ENCODE measurements at places on chromosomes 7 and 10. TPM values are rescaled to one million over a fixed set of nuclear protein-coding genes. Genes with fewer than 3 reads are reported as not detected.
A peak's percentile ranks its signal among the peaks of the same experiment; 100 is the strongest.

TSPAN33 gene
- 1.8 TPM for total RNA-seq

SMO gene
- total RNA-seq = 17.4 TPM

CTAGE8 gene
- total RNA-seq = 0.80 TPM

CYP2C19 gene
- total RNA-seq = not detected

PRSS1 gene
- 0.82 TPM for total RNA-seq

TSPAN15 gene
- total RNA-seq = 195 TPM

ZNF438 gene
- total RNA-seq = 4.3 TPM

BLNK gene
- not detected for total RNA-seq

GRCh38 chr7:102836977-102837376 is 75.8 kb upstream of the LRRC17 start:
- no peaks in the 10 kb centered on the region for H3K36me3 ChIP-seq
- H3K4me3 ChIP-seq = no peak overlapping the region
- no peaks in the 10 kb centered on the region for H3K27me3 ChIP-seq
- H3K27ac ChIP-seq = no peak overlapping the region

DNA sequence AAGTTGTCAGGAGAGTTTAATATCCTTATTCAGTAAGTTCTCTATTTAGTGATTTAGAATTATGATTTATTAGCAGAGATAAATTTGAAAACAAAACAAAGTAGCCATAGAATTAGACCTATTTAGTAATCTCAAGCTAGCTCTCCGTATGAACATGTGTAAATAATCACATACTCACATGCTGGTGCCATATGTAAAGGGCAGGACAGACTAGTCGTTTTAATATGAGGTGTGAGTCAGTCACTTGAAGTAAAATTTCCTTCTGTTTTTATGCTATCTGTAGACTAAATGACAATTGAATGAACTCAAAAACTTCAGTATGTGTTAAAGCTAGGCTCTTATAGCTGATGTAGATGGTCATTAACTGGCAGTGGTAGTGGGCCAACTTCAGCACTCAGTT is 67.1 kb downstream of the WAC start:
- no peak overlapping the region for H3K27ac ChIP-seq
- peaks cover 4% of the 10 kb centered on the region for H3K36me3 ChIP-seq
- no peak overlapping the region for H3K4me3 ChIP-seq
- H3K27me3 ChIP-seq = peaks cover 1% of the 10 kb centered on the region

- H3K36me3 ChIP-seq = peaks cover 1% of the 10 kb centered on the region
- H3K4me3 ChIP-seq = no peak overlapping the region
- H3K27me3 ChIP-seq = no peaks in the 10 kb centered on the region
- H3K27ac ChIP-seq = no peak overlapping the region
Observed at GRCh38 chr10:1180071-1180730, 124.0 kb downstream of the WDR37 start.

- peaks cover 9% of the 10 kb centered on the region for H3K36me3 ChIP-seq
- peaks cover 1% of the 10 kb centered on the region for H3K27me3 ChIP-seq
- peak; percentile 30 for DNase-seq
- peaks cover 50% of the 10 kb centered on the region for H3K4me1 ChIP-seq
- peak overlapping the region; percentile 10 for H3K4me3 ChIP-seq
Observed at GRCh38 chr10:13865758-13866491, 279.2 kb downstream of the PRPF18 start.

GRCh38 chr10:111874576-111874975 is 309.0 kb downstream of the GPAM start:
- no peak for DNase-seq
- H3K4me3 ChIP-seq = no peak overlapping the region
- H3K27me3 ChIP-seq = no peaks in the 10 kb centered on the region

- peaks cover 10% of the 10 kb centered on the region for H3K27me3 ChIP-seq
- H3K36me3 ChIP-seq = no peaks in the 10 kb centered on the region
- peaks cover 7% of the 10 kb centered on the region for H3K4me1 ChIP-seq
- H3K27ac ChIP-seq = no peak overlapping the region
Observed at GRCh38 chr7:151705636-151706276, 171.2 kb downstream of the PRKAG2 start.

DNA sequence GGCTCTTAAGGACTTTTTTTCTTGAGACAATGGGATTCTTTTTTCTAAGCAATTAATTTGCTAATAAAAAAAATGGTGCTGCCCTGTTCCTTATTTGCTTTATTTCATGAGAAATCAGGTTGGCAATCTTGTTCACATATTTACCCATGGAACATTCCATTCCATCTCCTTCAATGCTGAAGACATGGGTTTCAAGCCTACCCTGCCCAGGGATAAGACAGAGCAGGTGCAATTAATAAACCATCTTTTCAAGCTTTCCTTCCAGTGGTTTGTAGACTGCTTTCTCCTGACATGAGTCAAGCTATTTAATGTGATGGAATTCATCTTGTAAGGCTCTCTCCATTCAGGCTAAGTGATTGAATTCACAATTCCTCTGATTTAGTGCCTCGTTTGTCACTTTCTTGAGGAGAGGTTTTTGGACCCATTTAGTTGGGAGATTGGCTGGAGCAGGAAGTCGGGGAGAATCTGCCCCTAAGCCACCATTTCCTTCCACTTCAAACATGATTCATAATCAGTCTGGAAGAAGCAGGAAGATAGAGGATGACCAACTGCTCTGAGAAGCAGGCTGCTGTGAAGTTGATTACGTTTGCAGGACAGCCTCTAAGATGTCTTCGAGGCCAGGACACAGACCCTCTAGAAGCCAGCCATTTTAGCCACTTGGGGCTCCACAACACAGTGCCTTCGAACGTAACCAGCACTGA is 552.4 kb upstream of the GALNT17 start:
- DNase-seq = no peak
- peaks cover 5% of the 10 kb centered on the region for H3K27me3 ChIP-seq
- H3K4me3 ChIP-seq = no peak overlapping the region

GRCh38 chr7:153081496-153081895 is 321.9 kb downstream of the ACTR3B start:
- no peak for DNase-seq
- H3K27me3 ChIP-seq = peaks cover 2% of the 10 kb centered on the region
- no peak overlapping the region for H3K27ac ChIP-seq
- H3K4me1 ChIP-seq = no peaks in the 10 kb centered on the region
- H3K36me3 ChIP-seq = no peaks in the 10 kb centered on the region

- no peaks in the 10 kb centered on the region for H3K4me1 ChIP-seq
- H3K36me3 ChIP-seq = peaks cover 20% of the 10 kb centered on the region
- H3K27ac ChIP-seq = no peak overlapping the region
- H3K4me3 ChIP-seq = peak overlapping the region; percentile 10
- DNase-seq = no peak
Observed at GRCh38 chr10:48332166-48332870, 25.8 kb downstream of the MAPK8 start.

- H3K4me3 ChIP-seq = no peak overlapping the region
- no peak overlapping the region for H3K27ac ChIP-seq
- no peaks in the 10 kb centered on the region for H3K27me3 ChIP-seq
- no peaks in the 10 kb centered on the region for H3K36me3 ChIP-seq
Observed at GRCh38 chr7:47847207-47847606, 101.1 kb downstream of the PKD1L1 start.

- H3K27ac ChIP-seq = no peak overlapping the region
- no peaks in the 10 kb centered on the region for H3K27me3 ChIP-seq
- no peak overlapping the region for H3K4me3 ChIP-seq
- DNase-seq = no peak
Observed at GRCh38 chr10:111087331-111087756, 10.5 kb downstream of the ADRA2A start.

DNA sequence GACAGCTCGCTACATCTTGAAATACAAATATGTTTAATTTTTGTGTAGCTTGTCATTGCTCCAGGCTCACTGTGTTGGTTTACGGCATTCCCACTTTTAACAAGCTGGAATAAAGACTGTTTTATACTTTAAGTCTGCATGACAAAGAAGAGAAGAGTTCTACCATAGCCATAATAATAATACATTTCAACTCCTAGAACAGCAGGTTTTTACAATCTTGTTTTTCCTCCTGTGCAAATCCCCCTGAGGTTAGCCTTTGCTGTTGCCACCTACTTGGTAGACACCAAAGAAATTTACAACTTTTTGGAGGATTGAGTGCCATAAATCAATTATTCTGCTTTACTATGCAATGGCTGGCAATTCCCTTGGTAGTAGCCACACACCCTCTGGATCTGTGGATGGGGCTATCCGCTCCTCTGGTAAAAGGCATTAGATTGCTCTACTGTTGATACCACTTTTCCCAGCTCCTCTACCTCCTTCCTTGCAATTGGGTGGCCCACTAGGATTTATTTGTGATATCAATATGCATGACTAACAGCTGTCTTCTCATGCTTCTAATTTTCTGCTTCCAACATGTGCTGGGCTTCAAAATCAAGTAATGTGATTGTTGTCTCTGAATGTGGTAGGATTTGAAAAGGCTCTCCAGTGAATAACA is 60.2 kb downstream of the SFMBT2 start:
- no peak overlapping the region for H3K4me3 ChIP-seq
- H3K27me3 ChIP-seq = peaks cover 5% of the 10 kb centered on the region
- no peak for DNase-seq
- peaks cover 26% of the 10 kb centered on the region for H3K36me3 ChIP-seq

GRCh38 chr10:38032886-38033285 is 22.4 kb downstream of the ZNF33A start:
- DNase-seq = no peak
- H3K27ac ChIP-seq = no peak overlapping the region
- no peak overlapping the region for H3K4me3 ChIP-seq
- peaks cover 31% of the 10 kb centered on the region for H3K36me3 ChIP-seq
- H3K27me3 ChIP-seq = peaks cover 1% of the 10 kb centered on the region
